ENCODE measurements at places on chromosomes 11 and 22.
A peak's percentile ranks its signal among the peaks of the same experiment; 100 is the strongest.

- no peak for DNase-seq
Measured at GRCh38 chr22:45631140-45631840, 40.3 kb upstream of the ATXN10 start.

DNA sequence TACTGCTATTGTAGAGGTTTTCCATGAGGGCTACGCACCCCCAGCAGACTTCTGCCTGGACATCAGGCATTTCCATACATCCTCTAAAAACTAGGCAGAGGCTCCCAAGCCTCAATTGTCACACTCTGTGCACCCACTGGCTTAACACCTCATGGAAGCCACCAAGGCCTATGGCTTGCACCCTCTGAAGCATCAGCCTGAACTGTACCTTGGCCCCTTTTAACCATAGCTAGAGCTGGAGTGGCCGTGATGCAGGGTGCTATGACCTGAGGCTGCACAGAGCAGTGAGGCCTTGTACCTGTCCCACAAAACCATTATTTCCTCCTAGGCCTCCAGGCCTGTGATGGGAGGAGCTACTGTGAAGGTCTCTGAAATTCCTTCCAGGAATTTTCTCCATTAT, 33.9 kb downstream of the AAMDC start:
- DNase-seq: no peak

DNA sequence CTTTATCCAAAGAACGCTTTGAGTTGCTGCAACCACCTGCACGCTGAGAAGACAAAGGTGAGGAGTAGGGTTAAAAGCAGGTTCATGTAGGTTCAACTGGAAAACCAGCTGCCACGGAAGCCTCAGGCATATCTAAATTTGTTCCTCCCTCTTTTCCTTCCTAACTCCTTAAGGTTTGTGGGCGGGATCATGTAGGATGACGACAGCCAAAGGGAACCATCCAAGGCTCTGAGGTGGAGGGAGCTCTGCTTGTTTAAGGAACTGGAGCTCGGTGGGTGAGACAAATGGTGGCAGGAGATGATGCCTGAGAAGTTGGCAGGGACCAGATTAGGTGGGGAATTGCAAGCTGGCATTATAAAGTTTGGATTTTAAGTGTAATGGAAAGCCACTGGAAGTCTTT, 60.3 kb downstream of the SPON1 start:
- no peak for DNase-seq

- no peak for DNase-seq
Measured at GRCh38 chr11:119904531-119905035, 175.6 kb upstream of the NECTIN1 start.

- no peak for DNase-seq
Measured at GRCh38 chr11:43124272-43124935, 187.4 kb upstream of the API5 start.

DNA sequence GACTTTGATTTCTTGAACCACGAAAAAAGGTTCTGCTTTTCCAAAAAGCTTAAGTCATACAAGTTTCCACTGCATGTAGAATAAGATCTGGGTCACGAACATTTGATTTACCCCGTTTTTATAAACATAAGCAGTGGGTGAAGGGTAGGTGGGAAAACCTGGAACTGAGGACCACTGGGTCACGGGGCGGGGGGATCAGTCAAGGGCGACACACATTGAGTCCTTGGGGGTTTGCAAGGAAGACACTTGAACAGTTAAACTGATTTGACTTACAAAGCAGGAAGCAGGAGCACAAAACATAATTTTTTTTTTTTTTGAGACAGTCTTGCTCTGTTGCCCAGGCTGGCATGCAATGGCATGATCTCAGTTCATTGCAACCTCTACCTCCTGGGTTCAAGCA, 10.9 kb downstream of the FADS3 start:
- no peak for DNase-seq

- no peak for DNase-seq
Measured at GRCh38 chr11:126546191-126546590, 190.7 kb downstream of the ST3GAL4 start.

GRCh38 chr11:31355131-31355530, 14.4 kb downstream of the DCDC1 start:
- DNase-seq: no peak

DNA sequence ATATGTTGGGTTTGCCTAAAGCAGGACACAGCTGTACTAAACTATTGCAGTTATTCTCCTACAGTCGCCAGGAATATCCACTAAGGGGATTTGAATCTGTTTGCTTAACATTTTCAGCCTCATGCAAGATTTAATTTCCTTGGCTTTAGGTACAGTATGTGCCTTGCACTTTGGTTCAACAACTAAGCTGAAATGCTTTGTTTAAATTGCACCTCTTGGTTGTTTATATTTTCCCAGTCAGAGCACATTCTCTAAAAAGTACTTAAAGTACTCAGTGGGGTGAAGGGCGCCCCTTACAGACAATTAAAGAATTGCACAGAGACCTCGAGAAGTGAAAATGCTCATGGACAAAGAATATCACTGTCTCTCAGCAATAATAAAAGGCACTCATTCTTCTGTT, 107.8 kb upstream of the MTNR1B start:
- DNase-seq: no peak

DNA sequence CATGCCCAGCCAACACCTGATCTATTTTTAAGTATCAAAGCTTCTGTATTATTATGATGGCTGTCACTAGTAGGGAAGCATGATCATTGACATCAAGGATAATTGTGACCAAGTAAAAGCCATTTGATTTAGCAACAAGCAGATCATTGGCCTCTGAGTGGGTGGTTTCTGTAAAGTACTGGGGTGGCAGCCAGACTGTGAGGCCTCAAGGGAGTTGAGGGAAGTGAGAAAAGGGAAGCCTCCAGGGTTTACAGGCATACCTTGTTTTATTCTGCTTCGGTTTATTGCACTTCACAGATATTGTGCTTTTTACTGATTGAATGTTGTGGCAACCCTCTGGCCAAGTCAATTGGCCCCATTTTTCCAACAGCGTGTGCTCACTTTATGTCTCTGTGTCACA, 60.1 kb downstream of the PRR5L start:
- DNase-seq: no peak

GRCh38 chr11:78961937-78962701, 387.5 kb upstream of the NARS2 start:
- DNase-seq: no peak

GRCh38 chr11:124519850-124520549, 23.5 kb downstream of the OR8B12 start:
- DNase-seq: no peak

DNA sequence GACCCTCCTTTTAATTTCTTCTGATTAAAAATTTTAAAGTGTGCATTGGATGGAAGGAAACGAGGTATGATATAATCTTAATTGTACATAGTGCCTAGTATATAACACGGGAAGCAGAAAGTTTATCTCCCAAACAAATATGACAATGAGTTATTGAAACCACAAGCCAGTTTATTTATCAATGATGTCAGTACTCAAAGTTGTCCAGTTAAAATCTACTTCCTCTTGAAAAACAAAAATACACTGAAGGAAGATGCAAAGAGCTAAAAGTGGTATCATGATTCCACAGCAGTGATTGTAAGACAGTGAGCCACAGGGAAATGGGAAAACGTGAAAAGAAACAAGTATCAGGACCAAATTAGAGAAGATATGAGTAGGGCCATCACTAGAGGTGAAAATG, 18.8 kb upstream of the OR5B21 start:
- no peak for DNase-seq

DNA sequence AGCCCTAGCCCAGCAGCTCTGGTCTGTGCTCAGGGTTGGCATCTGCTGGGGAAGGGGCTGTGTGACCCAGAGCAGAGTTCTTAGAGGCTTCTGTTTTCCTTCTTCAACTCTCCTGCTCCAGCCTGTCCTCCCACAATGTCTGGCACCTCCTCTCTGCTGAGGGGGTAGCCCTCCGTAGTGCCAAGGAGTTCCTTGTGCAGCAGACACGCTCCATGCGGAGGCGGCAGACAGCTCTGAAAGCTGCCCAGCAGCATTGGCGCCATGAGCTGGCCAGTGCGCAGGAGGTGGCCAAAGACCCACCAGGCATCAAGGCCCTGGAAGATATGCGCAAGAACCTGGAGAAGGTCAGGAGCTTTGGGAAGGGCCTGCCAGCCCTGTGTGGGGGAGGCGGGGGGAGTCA, 69.3 kb downstream of the CEP164 start:
- no peak for DNase-seq

- no peak for DNase-seq
Measured at GRCh38 chr22:28402539-28402938, 277.1 kb downstream of the TTC28 start.

DNA sequence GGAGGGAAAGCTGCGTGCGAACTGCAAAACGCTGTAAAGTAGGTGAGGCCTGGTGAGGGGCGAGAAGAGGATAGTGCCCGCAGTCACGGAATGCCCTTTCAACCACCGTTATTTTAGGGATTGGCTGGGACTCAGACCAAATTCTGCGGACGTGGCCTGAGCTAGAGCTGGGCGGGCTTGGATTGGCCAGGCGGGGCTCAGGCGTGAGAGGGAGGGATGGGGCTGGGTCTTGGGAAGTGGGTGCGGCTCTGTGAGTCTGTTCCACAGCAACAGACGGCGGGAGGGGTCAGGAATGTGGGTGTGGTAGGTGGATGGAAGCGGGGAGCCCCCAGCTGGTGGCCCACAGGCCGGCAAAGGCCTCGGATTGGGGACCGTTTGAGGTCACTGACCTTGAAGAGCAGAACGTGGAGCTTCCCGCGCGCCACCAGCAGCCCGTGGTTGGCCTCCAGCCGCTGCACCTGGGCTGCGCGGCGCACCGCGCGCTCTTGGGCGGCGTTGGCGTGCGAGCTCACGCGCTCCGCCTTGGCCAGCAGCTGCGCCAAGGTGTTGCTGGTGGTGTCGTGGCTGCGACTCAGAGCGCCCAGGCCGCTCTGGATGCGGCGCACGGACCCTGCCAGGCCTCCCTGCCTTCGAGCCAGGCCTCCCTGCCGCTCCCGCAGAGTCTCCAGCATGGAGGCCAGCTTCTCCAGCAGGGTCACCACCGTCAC, 444 bp downstream of the CAVIN3 start:
- peak; percentile 13 for DNase-seq

DNA sequence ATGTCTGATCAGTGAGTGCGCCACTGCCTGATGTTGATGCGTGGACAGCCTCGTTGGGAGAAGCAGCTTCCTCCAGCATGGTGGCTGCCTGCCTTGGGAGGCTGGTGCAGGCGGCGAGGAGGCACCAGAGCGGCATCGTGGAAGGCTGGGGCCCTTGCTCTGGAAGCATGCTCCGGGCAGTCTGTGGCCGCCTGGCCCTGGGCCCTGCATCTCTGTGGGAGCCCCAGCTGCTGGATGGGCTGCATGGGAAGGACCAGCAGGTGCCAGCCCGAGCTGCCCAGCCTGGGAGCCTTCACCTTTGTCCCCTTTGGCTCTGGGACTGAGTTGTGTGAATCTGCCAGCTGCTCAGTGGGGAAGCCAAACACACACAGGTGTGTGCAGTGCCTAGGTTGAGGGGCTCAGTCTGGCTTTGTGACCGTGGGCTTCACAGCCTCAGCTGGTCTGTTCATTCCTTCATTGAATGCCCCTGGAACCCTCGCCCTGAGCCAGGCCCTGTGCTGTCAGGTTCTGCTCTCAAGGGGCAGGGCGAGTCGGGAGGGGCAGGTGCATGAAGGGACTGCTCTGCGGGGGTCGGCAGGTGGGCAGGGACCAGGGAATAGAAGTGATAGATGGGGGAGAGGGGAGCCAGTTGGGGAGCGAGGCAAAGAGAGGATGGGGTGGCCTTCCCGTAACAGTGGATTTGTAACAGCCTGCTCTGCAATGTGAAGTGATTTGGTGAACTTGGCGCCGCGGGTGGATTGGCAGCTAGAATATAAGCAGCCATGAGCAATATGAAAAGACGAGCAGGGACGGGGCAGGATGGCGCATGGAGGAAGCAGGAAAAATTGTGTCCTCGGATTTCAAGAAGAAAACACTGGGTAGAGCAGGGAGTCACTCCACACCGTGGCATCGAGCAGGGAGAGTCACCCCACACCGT, 354.2 kb downstream of the TBC1D22A start:
- DNase-seq: no peak

DNA sequence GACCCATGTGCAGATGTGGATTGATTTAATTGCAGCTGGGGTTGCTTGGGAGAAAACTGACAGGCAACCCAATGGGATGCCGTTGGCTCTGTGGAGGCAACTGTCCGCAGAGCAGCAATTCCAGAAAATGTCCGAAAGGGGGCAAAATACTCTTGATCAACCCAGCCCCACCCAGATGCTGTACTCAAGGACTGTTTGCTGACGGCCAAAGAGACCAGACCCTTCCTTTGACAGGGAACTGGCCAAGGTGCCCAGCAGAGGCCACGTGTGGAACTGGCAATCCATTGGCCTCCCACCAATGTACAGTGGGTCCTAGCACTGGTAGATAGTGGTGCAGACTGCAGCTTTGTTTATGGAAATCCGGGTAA, 29.7 kb upstream of the KCNA4 start:
- no peak for DNase-seq

DNA sequence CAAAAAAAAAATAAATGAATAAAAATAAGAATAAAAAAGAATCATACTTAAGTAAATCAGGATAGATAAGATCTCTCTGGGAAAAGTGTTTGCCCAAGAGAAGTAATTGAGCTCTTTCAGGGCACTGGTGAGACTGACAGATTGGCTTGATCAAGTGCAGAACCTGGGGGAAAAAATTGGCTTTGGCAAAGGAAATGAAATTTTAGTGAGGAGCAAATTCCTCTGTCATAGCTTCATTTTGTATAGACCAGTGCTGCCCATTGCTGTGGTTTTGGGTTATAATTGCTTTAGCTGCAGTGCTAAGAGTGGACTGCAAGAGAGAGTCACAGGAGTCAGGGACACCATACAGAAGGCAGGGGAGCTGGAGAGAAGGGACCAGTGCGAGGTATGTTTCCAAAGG, 35.7 kb downstream of the SFI1 start:
- no peak for DNase-seq

DNA sequence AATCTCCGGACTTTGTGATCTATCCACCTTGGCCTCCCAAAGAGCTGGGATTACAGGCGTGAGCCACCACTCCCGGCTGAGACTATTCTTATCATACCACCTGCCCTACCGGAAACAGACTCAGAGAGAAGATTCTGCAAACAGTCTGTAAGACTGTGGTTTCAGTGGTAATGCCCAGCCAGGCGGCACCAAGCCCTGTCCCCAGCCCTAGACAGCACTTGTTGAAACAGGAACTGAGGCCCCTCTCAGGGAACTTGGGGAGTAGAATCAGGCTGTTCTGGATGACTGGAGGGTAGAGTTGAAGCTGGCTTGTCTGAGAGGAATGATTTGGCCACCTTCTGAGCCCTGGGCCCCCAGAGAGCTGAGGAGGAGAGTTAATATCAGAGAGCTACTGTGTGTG, 1.3 kb upstream of the INSC start:
- DNase-seq: no peak

- no peak for DNase-seq
Measured at GRCh38 chr11:65781962-65782815, 1.4 kb upstream of the AP5B1 start.

GRCh38 chr22:23888615-23889401, 5.4 kb upstream of the MIF start:
- DNase-seq: no peak

GRCh38 chr11:102560555-102561011, 30.0 kb upstream of the MMP7 start:
- no peak for DNase-seq

- no peak for DNase-seq
Measured at GRCh38 chr11:13771151-13771550, 102.7 kb downstream of the FAR1 start.

Measured in cortex of kidney (tissue), 1 donor.